ENCODE measurements at places on chromosomes 3 and 15.

GRCh38 chr3:104564045-104564643 is 802.6 kb upstream of the ALCAM start:
- no peak for DNase-seq

- peak; percentile 65 for DNase-seq
These were observed 42.2 kb downstream of the KLHL25 start for GRCh38 chr15:85752491-85752961.

GRCh38 chr15:22944651-22945050 is 35.5 kb downstream of the CYFIP1 start:
- no peak for DNase-seq

DNA sequence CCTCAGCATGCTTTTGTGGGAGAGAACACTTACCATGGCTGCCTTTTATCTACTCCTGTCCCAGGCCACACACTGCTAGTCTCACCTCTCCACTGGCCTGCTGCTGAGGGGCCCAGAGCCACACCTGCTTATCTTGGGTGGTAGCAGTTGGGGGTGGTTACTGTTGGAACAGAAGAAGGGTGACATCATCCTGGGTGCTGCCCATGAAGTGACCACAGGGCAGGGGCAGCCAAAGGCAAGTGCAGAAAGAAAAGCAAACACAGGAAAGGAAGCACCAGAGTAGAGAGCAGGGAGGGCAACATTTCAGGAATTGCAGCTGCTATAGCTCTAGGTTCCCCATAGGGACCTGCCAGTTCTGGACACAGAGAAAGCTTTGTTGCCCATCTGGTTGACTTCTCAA is 345.2 kb downstream of the VPS13C start:
- DNase-seq, result no peak

DNA sequence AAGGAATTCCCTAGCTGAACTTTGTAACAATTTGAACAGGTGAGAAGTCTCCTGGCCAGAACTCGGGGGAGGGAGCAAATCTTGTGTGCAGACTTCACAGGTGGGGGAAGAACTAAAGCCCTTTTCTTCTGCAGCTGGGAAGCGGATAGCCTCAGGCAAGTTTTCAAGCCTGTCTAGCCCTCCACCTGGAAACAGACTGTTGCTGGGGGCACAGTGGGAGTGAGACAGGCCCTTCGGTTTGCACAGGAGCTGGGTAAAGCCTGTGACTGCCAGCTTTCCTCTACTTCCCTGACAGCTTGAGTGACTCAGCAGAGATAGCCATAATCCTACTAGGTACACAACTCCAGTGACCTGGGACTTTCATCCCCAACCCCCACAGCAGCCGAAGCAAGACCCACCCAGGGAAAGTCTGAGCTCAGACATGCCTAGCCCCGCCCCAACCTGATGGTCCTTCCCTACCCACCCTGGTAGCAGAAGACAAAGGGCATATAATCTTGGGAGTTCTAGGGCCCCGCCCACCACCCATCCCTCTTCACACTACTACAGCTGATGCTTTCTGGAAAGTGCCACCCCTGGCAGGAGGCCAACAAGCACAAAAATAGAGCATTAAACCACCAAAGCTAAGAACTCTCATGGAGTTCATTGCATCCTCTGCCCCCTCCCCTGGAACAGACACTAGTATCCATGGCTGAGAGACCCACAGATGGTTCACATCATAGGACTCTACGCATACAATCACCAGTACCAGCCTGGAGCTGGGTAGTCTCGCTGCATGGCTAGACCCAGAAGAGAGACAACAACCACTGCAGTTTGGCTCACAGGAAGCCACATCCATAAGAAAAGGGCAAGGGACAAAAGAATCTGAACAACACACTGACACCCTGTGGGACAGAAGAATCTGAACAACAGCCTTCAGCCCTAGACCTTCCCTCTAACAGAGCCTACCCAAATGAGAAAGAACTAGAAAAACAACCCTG is 479.0 kb downstream of the RAP2B start:
- DNase-seq, result no peak

- no peak for DNase-seq
These were observed 44.4 kb upstream of the B3GALNT1 start for GRCh38 chr3:161149529-161149928.

DNA sequence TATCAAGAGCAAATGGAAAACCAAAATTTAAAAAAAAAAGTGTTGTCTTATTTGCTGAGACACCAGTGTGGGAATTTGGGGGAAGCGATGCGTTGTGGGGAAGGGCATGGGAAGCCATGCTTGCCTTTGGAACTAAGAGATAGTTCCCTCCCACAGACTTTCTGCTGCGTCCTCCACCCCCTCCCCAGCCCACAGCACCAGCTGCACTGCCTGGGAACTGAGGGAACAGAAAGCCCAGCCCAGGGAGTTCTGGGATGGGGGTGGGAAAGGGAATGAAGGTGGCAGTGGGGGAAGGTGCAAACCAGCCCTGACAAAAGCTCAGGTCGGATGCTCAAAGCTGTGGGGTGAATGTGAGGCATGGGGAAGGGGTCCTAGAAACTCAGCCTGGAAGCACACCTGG is 8.1 kb upstream of the NTRK3 start:
- no peak for DNase-seq

DNA sequence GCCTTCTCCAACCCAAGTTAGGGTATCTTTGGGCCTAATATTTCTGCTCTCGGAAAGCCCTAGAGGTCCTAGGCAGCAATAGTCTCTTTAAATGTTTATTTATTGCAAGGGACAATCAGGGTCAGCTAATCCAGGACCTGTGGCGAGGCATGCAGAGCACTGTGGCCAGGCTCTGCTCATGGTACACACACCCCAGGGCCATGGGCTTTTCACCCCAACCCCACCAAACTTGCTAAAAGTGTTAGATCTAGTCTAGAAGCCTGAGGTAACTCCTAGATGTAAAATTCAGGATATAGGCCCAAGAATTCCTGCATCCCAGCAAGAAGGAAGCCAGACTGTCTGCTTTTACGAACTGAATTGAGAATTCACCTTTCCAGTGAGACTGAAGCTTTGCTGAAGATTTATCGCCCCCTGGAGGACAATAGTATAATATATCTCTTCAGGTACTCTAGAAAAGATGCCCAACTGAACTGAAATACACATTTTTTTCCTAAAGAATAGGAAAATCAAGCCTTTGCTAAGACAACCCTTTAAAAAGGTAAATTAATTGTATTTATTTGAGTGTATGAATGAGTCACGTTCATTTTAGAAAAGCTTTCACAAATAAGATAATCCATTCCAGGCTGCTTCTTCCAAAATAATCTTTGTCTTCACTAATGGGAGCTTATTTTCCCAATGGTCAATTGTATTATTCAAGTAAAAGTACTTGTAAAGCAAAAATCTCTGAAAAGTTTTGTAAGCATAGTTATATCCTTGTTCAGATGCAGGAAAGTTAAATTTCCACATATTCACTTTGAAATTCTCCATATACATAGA is 89.8 kb downstream of the LRRC3B start:
- DNase-seq, result no peak

- DNase-seq, result no peak
These were observed 433.3 kb downstream of the FOXP1 start for GRCh38 chr3:71149959-71150954.

- no peak for DNase-seq
These were observed 46.2 kb downstream of the CCDC12 start for GRCh38 chr3:46930166-46930944.

- DNase-seq, result no peak
These were observed 6.4 kb downstream of the ITGA11 start for GRCh38 chr15:68425428-68426060.

DNA sequence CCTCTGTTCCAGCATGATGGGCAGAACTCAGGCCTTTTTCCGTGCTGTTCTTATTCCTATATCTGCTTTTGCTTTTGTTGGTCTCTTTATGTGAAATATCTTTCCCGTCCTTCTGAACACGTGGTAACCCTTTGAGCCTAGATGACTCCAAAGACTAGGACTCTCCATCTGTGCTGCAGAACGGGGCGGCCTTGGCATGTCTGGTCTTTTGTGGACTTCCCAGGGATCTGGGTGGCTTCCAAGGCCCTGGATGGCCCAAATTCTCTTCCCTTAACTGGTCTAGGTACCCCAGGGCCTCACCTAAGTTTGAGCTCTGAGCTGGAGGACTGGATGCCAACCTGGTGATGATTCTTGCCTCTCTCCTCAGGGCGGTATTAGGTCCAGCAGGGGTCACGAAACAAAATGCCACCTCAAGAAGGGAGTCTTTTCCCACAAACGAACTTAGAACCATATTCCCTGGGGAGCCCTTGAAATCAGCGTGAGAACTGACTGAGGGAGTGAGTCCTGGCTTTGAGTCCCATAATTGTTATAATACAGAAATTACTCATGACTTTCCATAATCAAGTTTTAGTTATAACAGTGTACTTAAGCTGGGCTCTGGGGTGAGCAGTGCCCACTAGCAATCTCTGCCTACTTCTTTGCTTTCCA is 13.8 kb downstream of the TLNRD1 start:
- no peak for DNase-seq

- no peak for DNase-seq
These were observed 29.2 kb downstream of the PXK start for GRCh38 chr3:58361866-58362265.

GRCh38 chr3:13292375-13292774 is 127.7 kb downstream of the NUP210 start:
- DNase-seq, result no peak

DNA sequence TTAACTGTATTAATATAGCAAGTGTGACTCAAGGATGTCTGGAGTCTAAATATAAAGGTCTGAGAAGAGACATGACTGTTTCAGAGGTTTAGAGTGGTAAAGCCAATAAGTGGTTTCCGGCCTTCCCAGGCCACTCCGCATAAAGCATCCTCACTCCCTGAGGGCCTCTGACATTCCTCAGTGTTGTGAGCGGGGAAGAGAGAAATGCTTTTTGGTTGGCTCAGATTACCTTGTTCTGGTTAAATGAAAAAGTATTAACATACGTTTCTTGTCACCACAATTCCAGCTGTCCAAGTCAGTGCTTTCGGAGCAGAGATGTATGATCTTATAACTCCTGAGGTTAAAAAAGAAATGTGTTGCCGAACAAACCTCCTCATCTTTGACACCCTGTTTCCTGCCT is 103.8 kb downstream of the RBMS3 start:
- peak; percentile 66 for DNase-seq

DNA sequence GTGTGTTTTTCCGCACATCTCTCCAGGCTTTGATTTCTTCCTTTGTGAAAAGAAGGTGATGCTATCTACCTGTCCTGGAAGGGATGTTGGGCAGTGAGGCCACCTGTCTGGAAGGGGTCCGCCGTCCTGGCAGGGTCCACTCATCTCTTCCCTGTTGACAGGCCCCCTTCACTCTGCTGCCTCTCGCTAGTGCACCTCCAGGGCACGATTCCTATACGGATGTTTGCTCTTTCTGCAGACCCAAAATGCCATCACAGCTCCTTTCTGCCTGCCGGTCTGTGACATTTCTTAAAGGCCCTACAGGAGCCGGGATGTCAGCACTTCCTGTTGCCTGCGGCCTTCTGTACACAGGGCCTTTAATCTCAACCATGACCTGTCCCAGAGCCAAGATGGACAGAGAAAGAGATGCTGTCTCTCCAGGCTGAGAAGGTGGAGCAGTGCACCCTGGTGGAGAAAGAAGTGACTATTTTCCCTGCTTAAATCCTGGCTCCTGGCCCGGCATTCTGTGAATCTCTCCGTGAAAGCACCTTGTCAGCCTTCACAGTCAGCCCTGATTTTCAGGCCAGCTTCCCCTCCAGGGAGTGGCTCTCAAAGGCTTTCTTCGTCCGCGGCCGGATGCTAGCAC is 7.4 kb downstream of the FAM3D start:
- DNase-seq, result no peak

GRCh38 chr3:186514296-186515002 is 29.7 kb downstream of the CRYGS start:
- no peak for DNase-seq

DNA sequence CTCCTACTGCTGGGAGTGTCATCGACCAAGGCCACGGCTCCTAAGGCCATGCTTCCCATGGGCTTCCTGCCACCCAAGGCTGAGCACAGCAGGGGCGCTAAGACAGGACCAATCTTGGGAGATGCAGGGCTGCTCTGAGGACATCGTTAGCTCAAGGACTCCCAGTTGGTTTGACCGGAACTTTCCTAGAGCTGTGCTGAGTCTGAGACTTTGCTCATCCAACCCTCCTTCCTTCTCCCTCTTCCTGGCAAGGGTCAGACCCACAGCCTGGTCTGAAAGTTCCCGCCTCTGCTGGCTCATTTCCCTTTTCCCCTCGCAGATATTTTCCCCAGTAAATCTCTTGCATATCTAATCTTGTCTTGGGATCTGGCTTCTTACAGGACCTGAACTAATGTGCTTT is 57.2 kb downstream of the EPHB3 start:
- DNase-seq, result no peak

- no peak for DNase-seq
These were observed 30.2 kb downstream of the TTBK2 start for GRCh38 chr15:42890161-42890913.

- no peak for DNase-seq
These were observed 8.2 kb upstream of the RYK start for GRCh38 chr3:134258761-134259347.

GRCh38 chr15:63663906-63664305 is 66.7 kb downstream of the FBXL22 start:
- no peak for DNase-seq

GRCh38 chr3:184230603-184231528 is 1.5 kb downstream of the VWA5B2 start:
- DNase-seq, result no peak

DNA sequence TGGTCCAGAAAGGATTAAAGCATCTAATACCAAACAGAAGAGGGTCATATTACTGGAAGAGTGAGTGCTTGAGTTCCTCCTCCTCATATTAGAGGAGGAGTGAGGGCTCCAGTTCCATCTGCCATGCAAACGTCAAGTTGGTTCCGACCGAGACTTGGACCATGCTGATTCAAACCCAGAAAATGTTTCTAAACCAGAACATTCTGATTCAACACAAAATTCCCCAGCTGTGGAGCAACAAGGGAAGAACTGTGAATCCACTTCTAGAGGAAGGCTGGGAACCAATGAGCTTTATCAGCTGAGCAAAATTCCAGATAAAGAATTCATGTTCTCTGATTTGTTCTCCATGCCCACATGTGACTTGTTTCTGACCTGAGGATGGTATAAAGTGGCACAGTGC is 135.6 kb upstream of the WNT5A start:
- DNase-seq, result no peak

DNA sequence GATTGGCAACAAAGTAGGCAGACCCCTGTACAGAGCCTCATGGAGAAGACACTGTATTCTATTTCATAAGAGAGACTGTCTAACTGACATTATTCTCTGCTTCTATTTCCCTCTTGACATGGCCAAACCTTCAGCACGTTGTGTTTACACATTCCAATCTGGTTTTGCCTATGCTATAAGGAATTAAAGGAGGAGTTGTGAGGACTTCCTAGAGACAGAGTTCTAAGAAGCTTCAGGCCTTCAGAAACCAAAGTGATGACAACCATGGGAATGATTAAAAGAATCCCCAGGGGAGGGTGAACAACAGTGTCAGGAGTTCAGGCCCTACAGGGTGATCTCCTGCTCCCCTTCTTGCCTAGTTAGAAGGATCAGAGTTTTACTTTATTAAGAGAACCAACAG is 44.9 kb upstream of the CAPN7 start:
- no peak for DNase-seq

GRCh38 chr15:80249973-80250372 is 2.0 kb downstream of the CTXND1 start:
- no peak for DNase-seq
